ENCODE measurements at places on chromosomes 12 and 14.
A peak's percentile ranks its signal among the peaks of the same experiment; 100 is the strongest.

DNA sequence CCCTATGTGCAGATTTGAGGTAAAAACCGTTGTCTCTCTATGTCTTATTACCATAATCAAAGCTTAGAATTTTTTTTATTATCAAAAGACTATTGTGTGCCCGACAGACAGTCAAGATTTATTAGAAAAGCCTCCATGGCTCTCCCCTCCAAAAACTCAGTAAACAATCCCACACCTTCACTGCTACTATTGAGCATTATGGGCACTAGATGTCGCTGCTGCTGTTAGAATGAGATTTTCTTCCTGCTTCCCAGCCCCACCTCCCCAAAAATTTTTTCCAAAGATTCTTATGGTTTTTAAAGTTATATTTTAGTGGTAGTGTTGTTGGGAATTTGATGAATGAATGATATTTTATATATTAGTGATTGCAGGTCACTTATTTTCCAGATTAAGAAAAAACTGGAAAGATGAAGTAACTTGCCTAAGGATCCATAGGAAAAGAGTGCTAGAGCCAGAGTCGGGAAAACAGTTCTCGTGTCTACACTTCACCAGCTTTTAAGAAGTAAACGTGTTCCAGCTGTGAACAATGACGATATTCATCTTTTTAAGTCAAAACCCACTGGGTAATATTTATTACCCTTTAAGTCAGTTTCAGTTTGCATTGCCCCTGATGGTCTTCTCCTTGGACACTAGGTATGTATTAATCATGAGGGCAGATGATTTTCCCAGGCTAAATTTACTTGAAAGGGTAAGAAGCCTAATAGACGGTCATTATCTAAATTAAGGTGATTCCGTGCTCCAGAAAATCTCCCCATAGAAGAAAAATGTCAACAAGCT is 12.2 kb upstream of the FOXG1 start:
- peak; percentile 22 for DNase-seq

DNA sequence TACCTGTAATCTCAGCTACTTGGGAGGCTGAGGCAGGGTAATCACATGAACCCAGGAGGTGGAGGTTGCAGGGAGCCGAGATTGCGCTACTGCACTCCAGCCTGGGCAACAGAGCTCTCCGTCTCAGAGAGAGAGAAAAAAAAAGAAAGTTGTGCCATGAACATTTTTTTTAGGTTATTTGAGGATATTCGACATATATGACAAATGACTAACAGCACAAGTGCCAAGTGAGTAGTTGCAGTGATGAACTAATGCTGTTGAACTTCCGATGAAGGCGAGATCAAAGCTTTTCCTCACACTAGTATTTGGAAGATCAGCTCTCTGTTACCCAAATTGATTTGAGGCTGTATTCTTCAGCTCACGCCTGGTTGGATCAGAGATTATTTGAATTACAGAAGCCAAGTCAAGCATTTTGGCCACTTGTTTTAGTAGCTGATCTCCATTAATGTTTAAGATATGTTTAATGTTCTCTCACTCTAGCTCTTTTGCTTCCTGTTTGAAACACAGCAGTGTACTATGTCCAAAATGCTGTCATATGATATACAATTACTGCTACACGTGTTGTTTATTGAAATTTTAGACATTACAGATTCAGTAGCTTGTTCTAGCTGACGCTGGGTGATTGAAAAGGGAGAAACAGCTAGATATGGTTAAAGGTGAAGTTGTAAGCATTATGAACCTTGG is 43.4 kb downstream of the WDR20 start:
- no peak for DNase-seq

- DNase-seq, result no peak
Measured at GRCh38 chr12:58314610-58315009, 373.2 kb downstream of the ATP23 start.

DNA sequence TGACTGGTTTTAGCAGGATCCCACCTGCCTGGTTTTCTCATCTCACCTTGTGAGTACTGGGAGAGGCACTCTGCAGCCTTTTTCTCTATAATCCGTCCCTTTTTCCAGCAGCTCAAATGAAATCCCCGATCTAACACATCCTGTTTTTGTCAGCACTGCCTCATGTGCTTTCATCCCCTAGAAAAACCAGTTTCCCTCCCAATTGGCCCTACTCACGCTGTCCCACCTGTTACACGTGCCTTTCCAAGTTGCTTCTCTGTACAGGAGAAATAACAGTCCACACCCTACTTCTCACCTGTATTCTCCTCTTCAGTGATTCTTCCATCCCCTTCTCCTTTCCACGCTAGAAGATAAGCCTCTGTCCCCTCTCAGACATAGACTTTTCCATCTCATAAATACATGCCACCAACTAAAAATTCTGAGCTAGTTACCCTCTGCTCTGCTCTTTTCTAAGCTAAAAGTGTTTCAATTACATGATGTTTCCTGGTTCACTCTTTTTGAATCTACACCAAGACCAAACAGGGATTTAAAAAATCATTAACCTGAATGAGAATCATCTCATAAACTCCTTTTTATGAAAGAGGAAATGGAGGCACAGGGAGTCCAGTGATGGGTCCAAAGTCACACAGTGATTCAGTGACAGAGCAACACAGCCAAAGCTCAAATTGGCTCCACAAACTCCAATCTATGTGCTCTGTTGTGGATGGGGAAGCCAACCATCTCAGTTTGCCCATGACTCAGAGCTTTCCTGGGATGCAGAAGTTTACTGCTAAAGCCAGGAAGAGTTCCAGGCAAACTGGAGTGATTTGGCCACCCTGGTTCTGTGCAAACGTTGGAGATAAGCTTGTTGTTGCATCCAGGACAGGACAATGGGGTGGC is 240.0 kb upstream of the TMEM132C start:
- no peak for DNase-seq

DNA sequence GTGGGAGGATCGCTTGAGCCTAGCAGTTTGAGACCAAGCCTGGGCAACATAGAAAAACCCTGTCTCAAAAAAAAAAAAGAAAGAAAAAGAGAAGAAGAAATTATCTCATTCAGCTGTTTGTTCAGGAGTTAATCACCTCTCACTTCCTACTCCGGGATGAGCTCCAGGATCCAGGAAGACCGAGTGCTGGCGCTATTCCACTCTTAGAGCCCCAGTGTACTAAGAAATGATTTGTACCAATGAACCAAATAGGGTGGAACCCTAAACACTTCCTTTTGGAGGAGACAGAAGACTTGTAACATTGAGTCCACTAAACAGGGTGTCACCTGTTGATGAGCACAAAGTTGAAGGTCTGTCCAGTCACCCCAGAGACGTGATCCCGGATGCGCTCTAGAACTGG is 3.6 kb downstream of the ALKBH2 start:
- no peak for DNase-seq

- DNase-seq, result no peak
Measured at GRCh38 chr12:18262514-18262913, 1.2 kb downstream of the PIK3C2G start.
